ENCODE measurements at places on chromosomes 3 and 15.

GRCh38 chr15:40456299-40456712 lies 14.5 kb upstream of the CHST14 start:
- DNase-seq: no peak

DNA sequence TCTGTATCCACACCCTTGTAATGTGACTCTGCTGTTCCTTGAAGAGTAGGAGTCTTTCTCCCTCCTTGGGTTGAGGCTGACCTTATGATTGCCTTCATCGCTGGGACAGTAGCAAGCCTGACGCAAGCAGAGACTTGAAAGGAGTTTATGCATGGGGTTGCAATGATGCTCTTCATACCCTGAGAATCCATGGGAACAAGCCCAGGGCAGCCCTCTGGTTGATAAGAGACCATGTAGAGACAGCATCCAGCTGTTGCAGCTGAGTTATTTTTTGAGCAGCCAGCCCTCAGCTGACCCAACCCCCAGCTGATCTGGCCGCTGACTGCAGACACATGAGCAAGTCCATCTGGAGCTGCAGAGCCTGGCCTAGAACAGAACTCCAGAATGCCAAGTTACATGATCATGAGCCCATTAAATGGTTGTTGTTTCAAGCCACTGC lies 60.6 kb upstream of the ARNT2 start:
- no peak for DNase-seq

DNA sequence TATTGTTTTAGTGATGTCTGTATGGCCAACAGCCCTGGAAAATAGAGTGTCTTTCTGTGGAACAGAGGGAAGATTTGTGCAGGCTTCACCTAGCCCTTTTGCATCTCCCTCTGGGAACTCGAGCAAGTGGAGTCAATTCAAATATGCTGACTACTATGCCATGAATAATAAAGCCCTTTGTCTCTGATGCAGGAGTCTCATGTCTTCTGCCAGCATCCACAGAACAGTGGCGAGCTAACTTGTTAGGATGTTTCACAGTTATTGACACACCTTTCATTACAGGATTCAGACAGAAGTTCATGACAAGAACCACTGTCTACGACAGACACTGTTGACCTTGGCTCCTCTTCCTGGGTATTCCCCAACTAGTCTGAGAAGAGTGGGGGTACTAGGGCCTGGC lies 15.6 kb upstream of the CCDC54 start:
- no peak for DNase-seq

GRCh38 chr3:123397050-123397590 lies 51.8 kb downstream of the ADCY5 start:
- DNase-seq: no peak

GRCh38 chr15:69478259-69478781 lies 25.7 kb downstream of the RPLP1 start:
- DNase-seq: no peak

DNA sequence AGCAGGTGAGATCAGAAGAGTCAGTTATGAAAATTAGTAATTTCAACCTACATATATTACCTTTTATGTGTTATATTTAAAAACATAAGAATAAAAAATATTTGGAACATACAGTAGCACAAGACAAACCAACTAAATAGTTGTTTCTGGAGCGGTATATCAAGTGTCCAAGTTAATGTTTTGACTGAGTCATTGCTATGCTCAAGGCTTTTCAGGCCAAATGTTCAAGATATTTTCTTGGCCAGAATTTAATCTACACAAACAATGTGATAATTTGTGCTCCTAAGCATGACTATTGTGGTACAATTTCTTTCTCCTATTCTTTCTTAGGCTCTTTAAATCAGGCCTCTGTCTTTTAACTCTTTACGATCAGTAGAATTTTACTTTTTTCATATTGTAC lies 412.4 kb downstream of the RAP2B start:
- DNase-seq: no peak

All from COLO829 (cell line).